ENCODE measurements at places on chromosomes 1 and 21.

DNA sequence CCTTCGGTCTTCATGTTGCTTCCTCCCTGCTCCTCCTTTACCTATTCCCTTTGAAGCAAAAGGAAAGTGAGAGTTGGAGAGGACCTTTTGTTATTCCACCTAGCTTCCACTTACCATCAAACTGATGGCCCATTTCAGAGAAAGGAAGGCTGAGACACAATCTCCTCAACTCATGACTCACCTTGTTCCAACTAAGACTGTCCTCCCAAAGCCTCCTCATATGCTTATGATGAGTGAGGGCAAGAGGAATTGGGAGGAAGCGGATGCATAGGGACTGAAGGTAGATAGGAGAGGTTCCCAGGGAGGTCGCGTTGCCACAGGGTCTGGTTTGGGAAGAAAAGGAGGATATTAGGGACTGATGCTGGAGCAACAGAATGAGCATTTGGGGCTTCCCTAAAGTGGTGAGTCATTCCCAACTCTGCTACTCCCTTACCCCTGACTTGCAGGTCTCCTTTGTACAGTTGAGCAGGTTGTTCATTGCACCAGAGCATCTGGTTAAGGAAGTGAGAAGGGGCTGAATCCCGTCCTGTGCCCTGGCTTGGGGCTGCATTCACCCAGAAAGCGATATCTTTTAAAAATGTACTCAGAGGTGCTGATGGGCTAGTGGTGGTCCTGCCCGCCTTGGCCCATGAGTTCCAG is 35.0 kb downstream of the LGR6 start:
- no peak for DNase-seq

GRCh38 chr1:61149010-61149860 is 66.9 kb downstream of the NFIA start:
- DNase-seq, result no peak

GRCh38 chr1:44348061-44348485 is 7.0 kb downstream of the ERI3 start:
- no peak for DNase-seq

- DNase-seq, result no peak
Observed at GRCh38 chr1:79667848-79668696, 661.5 kb upstream of the ADGRL4 start.

DNA sequence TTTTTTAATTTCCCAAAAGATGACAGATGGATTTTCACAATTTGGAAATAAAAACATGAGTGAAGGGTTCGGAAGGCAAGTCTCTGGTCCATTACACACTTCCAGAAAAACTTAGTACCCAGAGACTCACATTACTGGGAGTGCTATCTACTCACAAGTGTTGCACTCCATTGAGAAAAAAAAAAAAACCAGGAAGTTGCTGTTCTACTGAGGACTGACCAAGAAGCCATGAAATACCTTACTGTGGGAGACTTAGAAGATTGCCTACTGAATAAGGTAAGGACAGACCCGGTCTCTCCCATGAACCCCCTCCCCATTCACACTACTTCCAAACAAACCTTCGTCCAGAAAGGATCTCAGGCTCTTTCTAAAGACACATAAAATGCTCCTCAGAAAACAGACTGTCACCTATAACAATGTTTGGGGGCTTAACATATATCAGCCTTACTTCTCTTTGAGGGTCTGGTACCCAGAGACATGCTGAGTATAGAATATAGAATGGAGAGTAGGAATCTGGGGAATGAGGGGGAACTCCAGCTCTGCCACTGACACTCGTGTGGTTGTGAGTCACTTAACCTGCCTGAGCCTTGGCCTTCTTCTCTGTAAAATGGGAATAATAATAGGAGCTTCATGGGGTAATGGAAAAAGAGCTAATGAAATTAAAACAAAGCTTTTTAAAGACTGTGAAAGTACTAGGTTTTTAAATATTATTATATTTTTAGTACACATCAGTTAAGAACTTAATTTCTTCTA is 1.4 kb downstream of the MAB21L3 start:
- no peak for DNase-seq

DNA sequence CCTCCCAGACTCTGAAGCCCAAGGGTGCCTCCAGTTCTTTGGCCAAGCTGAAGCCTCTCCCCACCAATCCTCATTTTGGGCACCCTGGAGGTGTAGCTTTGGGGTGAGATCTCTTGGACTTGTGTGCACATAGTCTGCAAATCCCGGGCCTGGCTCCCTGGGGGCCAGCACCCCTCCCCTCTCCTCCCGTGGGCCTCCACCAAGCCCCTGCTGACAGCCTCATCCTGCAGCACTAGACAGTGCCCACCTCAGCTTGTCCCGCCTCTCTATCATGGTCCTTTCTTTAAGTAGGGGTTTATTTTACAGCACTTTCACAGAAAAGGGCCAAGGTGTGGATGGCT is 3.2 kb downstream of the GJC2 start:
- DNase-seq, result no peak

DNA sequence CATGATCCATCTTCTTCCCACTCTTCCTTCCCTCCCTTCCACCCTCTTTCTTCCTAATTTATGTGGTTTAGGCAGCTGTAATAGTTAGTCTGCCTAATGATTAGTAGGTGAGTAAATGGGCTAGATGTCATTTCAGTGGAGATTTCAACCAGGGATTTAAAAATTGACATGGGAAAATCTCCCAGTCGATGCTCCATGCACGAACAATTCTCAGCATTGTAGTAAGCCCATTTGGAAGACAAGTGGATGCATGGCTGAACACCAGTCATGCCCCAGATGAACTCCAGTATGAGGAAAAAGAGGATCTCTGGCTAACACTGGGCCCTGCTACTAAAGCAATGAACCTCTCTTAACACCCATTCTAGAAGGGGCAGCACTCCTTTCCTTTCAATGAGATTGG is 25.3 kb downstream of the CHI3L2 start:
- no peak for DNase-seq

DNA sequence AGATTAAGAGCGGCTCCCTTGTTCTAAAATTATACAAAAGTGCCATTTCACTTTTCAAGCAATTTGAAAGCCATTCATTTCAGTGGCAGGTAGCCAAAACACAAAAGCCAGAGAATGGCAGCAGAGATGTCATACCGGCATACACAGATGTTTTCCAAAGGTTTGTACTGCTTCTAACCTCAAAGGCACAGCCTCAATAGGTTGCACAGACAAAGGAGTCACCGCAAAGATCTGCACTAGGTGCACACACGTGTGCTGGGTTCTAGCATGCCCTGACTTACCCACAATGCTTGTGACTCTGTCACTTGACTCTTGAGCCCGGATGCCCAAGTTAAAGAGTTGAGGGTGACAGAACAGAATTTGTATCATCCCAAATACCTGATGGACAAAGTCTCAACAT is 448.9 kb upstream of the ADGRL2 start:
- DNase-seq, result no peak

GRCh38 chr1:28986306-28986910 is 72.0 kb downstream of the EPB41 start:
- no peak for DNase-seq

DNA sequence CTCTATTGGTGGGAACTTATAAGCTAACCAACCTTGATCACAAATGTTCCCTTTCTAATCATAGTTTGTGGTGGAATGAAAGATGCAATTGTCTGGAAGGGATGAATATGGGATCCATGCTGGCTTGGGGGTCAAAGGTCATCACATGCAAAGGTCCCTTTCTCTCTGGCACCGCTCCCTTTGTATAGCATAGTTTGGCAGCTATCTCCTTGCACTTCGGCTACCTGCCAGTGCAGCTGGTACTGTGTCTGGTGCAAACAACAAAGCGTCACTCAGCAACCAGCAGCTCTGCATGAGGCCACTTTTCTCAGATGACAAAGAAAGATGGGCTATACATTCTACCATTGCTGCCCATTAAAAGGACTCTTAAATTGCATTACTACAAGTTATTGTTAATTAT is 188.2 kb upstream of the NFIA start:
- DNase-seq, result no peak

- DNase-seq, result no peak
Observed at GRCh38 chr1:199665371-199665770, 362.1 kb upstream of the NR5A2 start.
